ENCODE measurements at places on chromosomes 3 and 15.

GRCh38 chr15:73758461-73758860 lies 5.3 kb upstream of the INSYN1 start:
- no peak for DNase-seq

GRCh38 chr3:38549486-38549885 lies 53.3 kb downstream of the EXOG start:
- no peak for DNase-seq

DNA sequence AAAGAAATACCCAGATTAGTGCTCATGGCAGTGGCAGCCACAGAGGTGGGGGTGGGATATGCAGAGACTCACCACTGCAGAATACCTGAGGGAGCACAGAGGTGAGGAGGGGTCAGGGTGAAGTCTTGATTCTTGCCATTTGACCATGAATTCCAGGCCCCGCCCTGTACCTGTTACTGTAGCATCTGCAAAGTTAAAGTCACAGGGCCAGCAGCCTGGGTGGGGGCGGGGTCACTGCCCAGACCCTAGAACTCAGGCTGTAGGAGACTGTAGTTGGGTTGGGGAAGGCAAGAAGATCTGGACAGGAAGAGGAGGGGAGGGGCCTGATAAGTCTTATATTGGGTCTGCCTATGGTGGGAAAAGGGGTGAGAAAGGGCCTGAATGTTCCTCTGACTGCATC lies 14.5 kb downstream of the CCDC71 start:
- no peak for DNase-seq

DNA sequence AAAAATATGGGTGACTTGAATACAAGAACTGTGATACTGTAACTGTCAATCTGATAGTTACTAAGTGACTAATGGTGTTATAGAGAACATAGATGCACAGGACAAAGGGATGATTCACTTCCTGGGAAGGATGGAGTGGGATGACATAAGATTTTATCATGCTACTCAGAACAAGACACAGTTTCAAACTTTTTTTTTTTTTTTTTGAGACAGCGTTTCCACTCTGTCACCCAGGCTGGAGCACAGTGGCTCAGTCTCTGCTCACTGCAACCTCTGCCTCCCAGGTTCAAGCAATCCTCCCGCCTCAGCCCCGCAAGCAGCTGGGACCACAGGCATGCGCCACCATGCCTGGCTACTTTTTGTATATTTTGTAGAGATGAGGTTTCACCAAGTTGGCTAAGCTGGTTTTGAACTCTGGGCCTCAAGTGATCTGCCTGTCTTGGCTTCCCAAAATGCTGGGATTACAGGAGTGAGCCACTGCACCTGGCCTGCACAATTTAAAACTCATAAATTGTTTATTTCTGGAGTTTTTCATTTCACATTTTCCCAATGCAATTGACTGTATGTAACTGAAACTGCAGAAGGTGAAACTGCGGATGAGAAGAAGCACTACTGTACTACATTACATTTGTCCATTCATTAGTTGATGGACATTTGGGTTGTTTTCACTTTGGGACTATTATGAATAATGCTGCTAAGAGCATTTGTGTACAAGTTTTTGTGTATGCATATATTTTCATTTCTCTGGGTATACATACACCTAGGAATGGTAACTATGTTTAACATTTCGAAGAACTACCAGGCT lies 40.6 kb downstream of the ADIPOQ start:
- DNase-seq = no peak

DNA sequence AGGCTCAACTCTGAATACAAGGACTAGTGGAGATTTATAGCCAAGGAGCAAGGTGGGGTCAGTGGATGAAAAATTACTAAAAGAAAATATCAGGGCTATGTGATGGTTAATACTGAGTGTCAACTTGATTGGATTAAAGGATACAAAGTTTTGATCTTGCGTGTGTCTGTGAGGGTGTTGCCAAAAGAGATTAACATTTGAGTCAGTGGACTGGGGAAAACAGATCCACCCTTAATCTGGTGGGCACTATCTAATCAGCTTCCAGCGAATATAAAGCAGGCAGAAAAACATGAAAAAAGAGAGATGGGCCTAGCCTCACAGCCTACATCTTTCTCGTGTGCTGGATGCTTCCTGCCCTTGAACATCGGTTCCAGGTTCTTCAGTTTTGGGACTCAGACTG lies 14.4 kb upstream of the SENP7 start:
- no peak for DNase-seq

- no peak for DNase-seq
Observed at GRCh38 chr15:55552926-55553325, 35.2 kb downstream of the PYGO1 start.

DNA sequence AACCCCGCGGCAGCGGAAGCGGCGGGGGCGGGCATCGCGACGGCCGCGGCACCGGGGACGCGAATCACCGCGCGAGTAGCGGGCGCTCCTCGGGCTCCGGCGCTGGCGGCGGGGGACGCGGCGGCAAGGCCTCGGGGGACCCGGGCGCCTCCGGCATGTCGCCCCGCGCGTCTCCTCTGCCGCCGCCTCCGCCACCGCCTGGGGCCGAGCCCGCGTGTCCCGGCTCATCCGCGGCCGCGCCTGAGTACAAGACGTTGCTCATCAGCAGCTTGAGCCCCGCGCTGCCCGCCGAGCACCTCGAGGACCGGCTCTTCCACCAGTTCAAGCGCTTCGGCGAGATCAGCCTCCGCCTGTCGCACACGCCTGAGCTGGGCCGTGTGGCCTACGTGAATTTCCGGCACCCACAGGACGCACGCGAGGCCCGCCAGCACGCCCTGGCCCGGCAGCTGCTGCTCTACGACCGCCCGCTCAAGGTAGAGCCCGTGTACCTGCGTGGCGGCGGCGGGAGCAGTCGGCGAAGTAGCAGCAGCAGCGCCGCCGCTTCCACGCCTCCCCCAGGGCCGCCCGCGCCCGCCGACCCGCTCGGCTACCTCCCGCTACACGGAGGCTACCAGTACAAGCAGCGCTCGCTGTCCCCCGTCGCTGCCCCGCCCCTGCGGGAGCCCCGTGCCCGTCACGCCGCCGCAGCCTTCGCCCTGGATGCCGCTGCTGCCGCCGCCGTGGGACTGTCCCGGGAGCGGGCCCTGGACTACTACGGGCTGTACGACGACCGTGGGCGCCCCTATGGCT lies 675 bp downstream of the RBM15B start:
- DNase-seq = no peak

DNA sequence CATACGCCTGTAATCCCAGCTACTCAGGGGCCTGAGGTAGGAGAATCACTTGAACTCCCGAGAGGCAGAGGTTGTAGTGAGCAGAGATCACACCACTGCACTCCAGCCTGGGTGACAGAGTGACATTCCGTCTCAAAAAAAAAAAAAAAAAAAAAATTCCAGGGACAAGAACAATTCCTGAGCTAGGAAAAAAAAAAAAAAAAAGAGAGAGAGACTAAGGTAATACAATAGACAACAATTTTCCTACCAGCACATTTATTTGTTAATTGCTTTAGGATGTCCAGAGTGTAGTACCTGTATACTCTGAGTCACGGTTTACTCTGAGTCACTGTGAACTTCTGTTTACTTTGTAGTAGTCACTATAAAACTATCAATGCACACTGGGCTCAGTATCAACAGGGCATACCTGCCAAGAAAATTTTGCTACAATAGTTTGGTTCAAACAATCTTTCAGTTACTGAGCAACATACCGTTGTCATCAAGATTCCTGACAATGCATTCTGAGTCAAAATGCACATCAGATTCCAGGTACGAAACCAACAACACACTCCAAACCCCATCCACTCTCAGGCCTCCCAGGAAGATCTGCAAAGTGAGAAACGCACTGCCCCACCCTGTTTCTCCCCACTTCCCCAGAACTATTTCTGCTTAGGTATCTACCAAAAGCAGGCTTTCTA lies 28.3 kb downstream of the IGF2BP2 start:
- DNase-seq = no peak

DNA sequence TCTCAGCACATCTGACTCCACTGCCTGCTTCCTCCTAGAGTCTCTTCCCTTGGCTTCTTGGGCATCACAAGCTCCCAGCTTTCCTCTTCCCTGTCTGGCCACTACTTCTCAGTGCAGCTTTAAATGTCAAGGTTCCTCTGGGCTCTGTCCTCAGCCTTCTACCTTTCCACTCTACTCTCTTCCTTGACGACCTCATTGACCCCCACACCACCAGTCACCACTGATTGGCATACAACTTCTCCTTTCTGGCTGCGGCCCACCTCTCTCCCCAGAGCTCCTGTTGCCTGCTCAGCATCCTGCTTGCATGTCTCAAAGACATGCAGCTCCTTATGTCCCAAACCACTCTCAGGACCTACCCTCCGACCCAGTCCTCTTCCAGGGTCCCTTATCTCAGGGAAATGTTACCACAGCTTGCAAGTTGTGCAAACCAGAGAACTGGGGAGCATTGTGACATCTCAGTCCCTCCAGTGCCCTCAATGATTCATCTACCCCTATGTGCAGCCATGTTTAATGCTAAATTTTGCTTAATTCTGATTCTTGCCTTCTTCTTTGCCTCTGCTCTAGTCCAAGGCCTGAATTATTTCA lies 49.9 kb downstream of the TRPM1 start:
- DNase-seq = no peak

DNA sequence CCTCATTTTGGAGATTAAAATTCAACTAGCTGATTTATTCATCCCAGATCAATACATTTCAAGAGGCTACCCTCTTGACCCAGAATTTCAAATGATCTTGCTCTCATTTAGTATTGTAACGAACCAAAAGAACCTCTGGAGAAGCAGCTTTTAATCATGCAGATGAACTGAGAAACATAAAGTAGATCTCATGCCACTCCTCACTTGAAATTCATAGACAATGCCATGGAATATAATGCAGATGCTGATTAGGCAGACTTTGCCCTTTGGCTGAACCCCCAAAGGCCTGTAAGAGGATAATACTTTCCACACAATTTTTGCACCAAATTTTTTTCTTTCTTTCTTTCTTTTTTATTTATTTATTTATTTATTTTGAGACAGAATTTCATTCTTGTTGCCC lies 358.3 kb downstream of the NEK10 start:
- no peak for DNase-seq

GRCh38 chr3:189393598-189393997 lies 221.8 kb downstream of the TPRG1 start:
- DNase-seq = no peak

DNA sequence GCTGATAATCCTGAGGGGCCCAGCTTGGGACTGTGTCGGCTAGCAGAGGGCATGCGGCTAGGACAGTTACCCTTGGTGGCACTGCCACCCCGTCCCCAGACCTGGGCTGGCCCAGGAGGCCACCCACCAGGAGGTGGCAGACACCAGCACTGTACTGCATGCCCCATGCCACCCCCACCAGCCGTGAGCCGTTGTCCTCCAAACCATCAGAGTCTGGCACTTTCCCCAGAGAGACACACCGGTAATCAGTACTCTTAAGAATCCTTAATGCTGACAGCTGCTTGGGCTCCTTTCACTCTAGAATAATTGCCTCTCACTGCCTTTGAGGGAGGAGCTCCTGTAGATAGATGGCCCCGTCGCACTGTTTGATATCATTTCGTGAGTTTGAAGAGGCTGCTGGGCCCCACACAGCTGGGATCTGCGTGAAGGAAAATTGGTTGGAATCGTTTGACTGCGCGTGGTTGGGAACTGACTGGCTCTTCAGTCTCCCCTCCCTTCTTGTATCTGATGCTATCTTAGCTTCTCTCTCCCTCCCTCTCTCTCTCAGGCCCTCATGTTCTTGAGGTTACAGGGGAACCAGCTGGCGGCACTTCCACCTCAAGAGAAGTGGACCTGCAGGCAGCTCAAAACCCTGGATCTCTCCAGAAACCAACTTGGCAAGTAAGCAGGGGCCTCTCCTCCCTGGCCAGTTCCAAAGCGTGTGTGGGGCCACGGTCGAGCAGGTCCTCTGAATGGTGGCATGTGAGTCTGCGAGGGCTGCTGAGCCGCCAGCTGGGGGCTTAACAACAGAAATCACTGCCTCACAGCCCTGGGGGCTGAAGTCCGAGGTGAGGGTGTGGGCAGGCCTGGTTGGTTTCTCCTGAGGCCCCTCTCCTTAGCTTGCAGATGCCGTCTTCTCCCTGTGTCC lies 94.9 kb downstream of the LRRK1 start:
- DNase-seq = no peak

DNA sequence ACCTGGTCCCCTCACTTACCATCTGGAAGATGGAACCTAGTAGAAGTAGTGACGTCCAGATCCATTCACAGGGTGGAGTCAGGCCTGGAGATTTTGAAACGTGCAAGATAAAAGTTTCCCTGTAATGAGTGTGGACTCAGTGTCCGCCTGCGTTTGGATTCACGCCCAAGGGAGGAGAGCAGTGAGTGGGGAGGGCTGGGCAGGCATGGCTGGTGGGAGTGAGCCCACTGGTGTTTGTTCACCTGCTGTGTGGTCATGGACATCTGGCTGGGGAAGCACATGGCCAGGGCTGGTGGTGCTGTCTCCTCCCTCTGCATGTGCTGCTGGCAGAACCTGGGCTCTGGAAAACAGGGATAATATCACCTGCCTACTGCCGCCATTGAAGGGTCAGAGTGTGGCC lies 37.0 kb downstream of the RLBP1 start:
- DNase-seq = no peak

DNA sequence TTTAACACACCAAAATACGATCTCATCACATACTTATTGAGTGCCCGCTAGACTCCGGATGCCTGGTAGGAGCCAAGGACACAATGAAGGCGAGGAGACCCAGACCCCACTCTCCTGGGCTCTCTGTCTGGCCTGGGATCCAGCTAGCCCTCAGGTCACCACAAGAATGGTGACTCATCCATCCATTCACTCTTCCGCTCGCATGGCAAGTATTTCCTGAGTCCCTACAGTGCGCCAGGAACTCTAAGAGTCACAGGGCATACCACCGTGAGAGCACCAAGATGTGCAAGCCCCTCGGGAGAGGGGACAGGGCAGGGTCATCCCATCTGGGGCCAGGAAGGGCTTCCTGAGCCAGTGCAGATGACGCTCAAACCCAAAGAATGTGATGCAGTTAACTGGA lies 101.6 kb upstream of the PRR20G start:
- DNase-seq = no peak

Measured in T1000 (cell line).